Stimulated activated CD8-positive, alpha-beta memory T cell treated with anti-CD3 and anti-CD28 coated beads, Interleukin-7, amount 100 ng/mL, for 1 hour (primary cell): ENCODE measurements at places on chromosomes 7 and 10.

- DNase-seq, result no peak
These were observed 455 bp upstream of the SPAG6 start for GRCh38 chr10:22344781-22345300.

- no peak for DNase-seq
These were observed 199.5 kb upstream of the NFE2L3 start for GRCh38 chr7:25952261-25953057.

DNA sequence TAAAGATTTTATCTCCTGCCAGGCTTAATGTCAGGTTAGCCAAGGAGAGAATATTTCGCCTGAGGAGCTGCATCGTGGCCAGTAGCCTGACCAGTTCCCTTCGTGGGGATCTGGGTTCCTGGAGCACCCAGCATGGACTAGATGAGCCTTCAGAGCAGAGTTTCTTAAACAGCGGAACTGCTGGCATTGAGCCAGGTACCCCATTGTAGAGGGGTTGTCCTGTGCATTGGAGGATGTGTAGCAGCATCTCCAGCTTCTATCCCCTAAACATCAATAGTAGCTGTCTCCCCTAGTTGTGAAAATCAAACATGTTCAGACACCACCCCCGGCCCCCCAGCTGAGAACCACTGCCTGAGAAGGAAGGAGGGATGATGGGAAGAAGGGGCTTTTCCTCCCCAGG, 36.2 kb downstream of the CDHR3 start:
- no peak for DNase-seq

DNA sequence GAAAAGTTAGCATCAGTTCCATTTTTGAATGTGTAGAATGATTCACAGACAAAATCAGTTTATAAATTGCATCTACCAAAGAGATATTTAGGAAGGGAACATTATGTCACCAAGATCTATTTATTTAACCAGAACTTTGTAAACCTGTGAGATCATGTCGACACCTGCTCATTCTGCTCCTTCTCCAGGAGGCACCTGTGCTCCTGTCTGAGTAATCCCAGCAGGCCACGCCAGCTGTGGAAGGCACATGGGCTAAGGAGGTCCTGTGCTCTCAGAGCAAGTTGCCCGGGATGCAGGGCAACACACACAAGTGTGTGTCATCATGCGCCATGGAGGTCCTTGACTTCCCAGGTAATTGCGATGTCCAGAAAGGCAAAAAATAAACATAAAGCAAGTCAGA, 45.5 kb upstream of the ADARB2 start:
- no peak for DNase-seq

DNA sequence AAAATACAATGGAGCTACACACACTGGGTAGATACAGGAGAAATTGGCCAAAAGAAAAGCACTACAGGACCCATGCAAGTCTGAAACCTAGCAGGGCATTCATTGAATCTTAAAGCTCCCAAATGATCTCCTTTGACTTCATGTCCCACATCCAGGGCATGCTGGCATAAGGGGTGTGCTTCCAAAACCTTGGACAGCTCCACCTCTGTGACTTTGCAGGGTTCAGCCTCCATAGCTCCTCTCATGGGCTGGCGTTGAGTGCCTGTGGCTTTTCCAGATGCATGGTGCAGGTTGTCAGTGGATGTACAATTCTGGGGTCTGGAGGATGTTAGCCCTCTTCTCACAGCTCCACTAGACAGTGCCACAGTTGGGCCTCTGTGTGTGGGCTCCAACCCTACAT, 626.3 kb upstream of the POT1 start:
- no peak for DNase-seq

GRCh38 chr10:104881740-104882139, 240.7 kb downstream of the SORCS3 start:
- DNase-seq, result no peak

DNA sequence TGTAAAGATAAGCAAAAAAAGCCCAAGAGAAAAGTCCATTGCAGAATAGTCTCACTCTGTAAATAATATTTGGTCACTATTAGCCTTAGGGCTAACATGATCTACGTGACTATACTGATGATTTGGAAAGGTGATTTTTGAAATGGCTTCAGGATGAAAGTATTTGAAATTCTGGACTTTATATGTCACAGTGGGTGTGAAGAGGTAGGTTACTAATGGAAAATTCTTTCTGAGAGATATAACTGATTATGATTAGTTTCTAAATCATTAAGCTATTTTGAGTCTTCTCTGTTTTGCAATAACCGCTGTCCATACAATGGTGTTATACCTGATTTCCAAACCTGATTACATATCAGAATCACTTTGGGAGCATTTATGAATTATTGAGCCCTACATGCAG, 20.1 kb upstream of the HBP1 start:
- no peak for DNase-seq

- DNase-seq, result peak; percentile 25
These were observed 176.2 kb upstream of the ITGB1 start for GRCh38 chr10:33134011-33134751.

DNA sequence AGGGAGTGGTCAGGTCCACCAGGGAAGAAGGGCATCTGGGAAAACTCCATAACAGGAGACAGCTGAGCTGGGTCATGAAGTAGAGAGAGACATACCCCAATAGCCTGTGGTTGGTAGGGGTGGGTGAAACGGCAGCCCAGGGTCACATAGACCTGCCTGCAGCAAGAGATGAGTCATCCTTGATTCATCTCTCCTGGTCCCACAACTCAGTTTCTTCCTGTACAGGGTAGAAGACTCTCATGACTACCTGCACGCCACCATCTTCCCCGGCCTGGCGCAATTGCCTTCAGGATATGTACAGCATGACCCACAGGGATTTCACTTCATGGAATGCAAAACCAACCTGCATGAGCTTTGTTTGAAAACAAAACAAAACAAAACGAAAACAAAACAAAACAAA, 45.1 kb upstream of the ADAM12 start:
- DNase-seq, result no peak

GRCh38 chr10:10961072-10961471, 56.6 kb upstream of the CELF2 start:
- DNase-seq, result no peak

GRCh38 chr7:94080551-94080950, 76.4 kb upstream of the BET1 start:
- no peak for DNase-seq

DNA sequence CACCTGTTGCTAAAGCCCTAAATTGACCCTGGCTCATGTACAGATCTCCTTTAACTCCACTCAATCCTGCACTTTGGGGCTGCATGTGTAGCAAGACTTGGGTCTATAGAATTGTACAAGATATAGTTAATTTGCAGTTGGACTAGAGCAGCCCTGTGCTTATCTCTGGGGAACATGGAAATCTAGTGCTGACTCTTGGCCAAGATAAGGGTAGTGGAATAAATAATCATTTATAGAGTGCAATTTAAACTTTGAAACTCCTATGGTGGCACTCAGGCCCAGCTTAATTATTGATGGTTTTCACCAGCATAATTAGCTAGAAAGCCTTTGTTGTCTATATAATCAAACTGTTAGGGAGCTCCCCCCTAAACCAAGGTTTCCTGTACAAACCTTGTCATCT, 39.2 kb upstream of the MBL2 start:
- DNase-seq, result no peak

DNA sequence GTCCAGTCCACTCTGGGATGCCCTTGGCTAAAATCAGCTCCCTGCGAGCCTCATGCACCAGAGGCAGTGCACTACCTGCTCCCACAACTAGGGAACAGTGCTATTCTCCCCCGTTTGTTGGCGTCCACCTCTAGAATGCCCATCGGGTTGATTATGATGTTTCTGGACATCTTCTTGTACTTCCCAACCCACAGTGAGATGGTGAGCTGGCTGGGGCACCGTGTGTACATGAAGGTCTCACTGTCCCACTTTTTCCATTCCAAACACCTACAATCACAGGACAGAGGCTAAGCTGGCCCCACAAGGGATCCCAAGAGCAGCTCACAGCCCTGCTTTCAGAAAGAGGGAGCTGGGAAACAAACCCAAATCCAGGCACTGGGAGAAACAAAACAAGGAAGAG, 126.2 kb upstream of the ZNF92 start:
- no peak for DNase-seq

GRCh38 chr10:129564923-129565322, 97.9 kb downstream of the MGMT start:
- no peak for DNase-seq

DNA sequence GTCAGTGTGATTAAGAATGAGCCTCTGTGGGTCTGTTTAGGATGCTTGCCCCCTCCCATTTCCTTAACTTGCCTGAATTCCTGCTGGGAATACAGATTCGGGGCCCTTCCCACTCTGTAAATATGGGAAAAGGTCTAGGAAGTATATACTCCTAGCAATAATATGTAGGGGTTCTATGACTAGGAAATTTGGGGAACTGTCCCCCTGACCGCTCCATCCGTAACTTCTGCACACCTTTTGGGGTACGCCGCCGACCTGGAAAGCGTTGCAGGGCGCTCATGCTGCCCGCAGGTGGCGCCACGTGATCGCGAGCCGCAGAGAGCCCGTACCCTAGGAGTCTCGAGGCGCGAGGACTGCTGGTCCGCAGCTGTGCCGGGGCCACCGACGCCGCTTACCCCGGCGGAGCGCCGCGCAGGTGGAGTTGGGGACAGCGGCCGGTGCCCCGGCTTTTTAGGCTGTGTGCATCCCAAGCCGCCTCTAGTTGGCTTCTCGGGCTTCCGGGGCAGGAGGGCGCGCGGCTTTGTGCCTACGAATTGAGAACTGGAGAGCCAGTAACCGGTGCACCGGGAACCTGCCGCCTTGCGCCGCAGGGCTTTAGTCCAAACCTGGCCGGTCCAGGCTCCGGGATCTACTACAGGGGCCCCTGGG, 656 bp upstream of the CNNM2 start:
- DNase-seq, result peak; percentile 71

DNA sequence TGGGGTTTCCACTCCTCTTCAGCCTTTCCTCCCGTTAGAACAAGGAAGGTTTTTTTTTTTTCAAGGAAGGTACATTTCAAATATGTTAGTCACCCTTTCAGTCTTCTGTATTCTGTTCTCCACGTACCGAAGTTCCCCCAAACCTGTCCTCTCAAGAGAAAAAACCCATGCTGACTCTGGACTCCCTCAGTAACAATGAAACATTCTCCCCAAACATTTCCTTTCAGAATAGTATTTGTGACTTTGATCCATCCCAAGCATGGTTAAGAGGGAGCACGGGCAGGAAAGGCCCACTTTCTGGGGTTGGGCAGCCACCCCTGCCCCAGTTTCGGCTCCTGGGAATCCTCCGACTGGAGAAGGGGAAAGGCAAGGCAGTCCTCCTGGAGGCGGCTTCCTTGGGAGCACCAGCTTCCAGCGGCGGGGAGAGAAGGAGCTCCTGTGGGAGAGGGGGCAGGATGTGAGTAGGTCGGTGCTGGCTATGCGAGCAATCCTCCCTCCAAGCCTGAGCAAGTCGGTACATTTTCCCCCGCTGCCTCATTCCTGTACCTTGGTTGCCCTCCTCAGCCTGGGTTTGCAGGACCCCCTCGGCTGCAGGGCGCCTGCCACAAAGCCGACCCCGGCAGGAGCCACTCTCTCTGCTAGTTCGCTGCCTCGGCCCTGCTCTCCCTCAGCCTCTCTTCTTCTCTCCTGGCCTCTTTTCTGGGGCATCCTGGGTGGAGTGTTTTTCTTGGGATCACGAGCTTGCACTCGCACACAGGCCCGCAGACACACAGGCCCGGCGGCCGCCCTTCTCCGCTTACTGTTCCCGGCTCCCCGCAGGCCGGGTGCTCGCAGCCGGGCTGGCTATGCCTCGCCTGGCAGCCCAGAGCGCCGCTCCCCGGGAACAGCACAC, 2.1 kb upstream of the HOXA1 start:
- DNase-seq, result no peak

- DNase-seq, result no peak
These were observed 297.6 kb downstream of the ARHGAP12 start for GRCh38 chr10:31630861-31631567.

GRCh38 chr7:129617178-129617577, 5.7 kb downstream of the NRF1 start:
- no peak for DNase-seq

DNA sequence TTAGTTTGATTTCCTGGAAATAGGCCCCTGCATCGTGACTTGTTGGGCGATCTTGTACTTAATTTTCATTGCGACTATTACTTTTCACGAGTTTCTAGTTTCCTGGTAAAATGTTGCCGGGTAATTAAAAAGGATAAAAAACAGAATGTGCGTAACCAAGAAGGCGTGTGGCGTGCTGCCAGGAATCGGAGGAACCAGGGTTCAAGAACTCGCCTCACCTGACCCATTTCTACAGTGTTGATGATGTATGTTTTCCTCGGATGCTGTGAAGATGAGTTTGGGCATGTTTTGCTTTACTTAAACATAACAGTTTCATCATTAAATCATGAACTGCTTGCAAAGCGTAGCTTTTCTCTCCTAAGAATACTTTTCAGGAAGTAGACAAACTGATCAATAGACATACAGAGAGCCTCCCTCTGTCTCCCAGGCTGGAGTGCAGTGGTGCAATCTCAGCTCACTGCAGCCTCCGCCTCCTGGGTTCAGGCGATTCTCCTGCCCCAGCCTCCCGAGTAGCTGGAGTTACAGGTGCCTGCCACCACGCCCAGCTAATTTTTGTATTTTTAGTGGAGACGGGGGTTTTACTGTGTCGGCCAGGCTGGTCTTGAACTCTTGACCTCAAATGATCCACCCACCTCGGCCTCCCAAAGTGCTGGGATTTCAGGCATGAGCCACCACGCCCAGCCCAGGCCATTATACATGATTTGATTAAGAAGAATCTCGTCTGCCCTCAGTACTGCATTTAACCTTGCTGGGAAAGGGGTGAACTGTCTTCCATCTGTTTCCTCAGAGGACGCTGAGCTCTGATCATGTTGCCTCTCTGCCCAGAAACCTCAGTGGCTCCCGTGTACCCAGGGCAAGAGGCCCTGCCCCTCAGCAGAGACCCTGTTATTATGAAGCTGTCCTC, 9.1 kb downstream of the FOXK1 start:
- DNase-seq, result no peak

DNA sequence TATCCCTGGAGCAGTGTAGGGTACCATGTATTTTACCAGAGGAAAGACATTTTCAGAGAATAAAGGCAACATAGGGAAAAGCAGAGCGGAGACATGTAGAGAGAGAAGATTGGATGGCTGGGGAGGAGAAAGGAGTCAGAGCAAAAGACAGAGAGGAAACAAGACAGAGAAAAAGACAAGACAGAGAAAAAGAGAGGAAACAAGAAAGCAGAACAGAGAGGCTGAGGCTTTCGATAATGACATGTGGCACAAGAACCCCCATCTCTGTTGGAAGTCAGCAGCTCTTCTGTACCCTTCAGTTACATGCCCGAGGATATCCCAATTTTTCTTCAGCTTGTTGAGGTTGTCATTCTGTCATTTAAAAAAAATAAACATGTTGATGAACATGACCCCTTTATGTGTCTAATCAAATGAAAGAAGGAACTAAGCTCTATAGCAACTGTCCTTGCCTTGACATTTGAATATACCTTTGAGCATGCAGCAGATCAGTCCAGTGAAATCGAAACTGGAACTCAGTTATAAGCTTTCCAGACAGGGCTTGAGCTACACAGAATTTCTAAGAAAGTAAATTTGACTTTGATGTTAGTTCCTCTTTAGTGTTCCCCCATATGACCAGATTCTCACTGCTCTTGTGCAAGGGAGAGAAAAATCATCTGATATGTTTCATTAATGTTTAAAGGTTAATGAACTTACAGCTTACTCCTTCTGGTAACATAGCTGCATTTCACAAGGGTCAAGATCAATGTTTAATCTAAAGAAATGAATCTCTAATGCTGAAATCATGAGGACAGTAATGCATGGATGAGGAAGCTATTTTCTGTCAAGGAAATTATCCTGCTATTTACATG, 75.1 kb upstream of the SP4 start:
- no peak for DNase-seq

- no peak for DNase-seq
These were observed 10.9 kb upstream of the LGI1 start for GRCh38 chr10:93746844-93747284.
